ENCODE measurements at places on chromosomes 5 and 9.
A peak's percentile ranks its signal among the peaks of the same experiment; 100 is the strongest.

DNA sequence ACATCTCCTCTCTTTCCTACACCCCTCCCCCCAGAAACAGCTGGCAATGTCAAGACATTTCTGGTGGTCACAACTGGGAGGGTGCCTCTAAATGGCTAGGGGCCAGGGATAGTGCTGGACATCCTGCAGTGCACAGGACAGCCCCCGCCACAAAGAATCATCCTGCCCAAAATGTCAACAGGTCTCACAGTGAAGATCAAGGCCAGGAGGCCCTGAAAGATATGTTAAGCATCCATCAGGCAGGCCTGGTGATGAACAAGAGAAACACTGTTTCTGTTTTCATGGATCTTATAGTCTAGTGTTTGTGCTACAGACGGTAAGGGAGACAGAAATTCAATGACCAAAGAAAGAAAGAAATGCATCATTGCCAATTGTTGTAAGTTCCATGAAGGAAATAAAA is 45.9 kb downstream of the WWC1 start:
- no peak for DNase-seq

DNA sequence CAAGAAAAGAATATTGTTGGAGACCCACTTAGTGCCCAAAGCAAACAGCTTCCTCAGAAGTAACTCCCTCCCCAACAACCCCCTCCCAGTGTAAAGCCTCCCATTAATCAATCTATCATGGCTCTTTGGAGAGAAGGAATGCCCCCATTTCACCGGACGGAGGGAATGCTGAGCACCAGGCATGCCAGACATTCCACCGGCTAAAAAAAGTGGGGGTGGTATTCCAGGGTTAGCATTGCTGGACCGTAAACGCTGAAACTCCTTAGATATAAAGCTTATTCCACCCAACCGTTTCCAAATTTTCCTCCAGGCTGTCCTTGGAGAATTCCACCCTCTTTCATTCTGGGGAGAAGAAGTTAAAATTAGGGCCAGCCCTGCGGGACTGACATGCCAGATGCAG is 363 bp upstream of the MAMDC2 start:
- DNase-seq, result no peak

- no peak for DNase-seq
Measured at GRCh38 chr9:133761641-133762248, 23.6 kb upstream of the SARDH start.

GRCh38 chr9:93061791-93062763 is 3.6 kb downstream of the SUSD3 start:
- DNase-seq, result peak; percentile 34

- DNase-seq, result peak; percentile 59
Measured at GRCh38 chr9:121698627-121699570, 47.5 kb downstream of the DAB2IP start.

GRCh38 chr9:4193391-4193790 is 106.5 kb downstream of the GLIS3 start:
- no peak for DNase-seq

- no peak for DNase-seq
Measured at GRCh38 chr9:124032247-124032646, 20.7 kb downstream of the LHX2 start.

DNA sequence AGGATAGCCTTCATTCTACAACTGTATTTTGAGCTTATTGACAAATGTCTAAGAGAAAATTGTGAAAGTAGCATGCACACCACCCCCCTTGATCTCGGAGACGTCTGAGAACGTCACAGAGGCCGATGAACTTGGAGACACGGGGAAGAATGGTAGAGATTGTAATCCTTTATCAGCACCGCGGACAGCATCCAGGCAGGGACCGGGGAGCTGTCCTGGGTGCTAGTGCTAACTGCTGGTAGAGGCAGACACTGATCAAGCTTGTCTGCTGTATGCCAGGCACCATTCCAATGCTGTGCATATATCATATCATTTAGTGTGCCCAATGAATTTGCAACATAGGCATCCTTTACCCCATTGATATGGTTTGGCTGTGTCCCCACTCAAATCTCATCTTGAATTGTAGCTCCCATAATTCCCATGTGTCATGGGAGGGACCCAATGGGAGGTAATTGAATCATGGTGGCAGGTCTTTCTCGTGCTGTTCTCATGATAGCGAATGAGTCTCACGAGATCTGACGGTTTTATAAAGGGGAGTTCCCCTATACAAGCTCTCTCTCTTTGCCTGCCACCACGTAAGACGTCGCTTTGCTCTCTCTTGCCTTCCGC is 98.8 kb downstream of the LHX2 start:
- DNase-seq, result peak; percentile 36
